Activated gamma-delta T cell treated with anti-CD3 and anti-CD28 coated beads, Interleukin-2, amount 50 U/mL, for 16 hours (primary cell): ENCODE measurements at places on chromosomes 11 and 22.

- no peak for DNase-seq
Observed at GRCh38 chr22:19353363-19354131, 62.0 kb upstream of the CLTCL1 start.

GRCh38 chr11:96187822-96188221 is 155.2 kb downstream of the MAML2 start:
- no peak for DNase-seq

GRCh38 chr11:8426076-8426475 is 162.4 kb upstream of the LMO1 start:
- DNase-seq: no peak

- no peak for DNase-seq
Observed at GRCh38 chr11:92859156-92859690, 110.2 kb upstream of the MTNR1B start.

DNA sequence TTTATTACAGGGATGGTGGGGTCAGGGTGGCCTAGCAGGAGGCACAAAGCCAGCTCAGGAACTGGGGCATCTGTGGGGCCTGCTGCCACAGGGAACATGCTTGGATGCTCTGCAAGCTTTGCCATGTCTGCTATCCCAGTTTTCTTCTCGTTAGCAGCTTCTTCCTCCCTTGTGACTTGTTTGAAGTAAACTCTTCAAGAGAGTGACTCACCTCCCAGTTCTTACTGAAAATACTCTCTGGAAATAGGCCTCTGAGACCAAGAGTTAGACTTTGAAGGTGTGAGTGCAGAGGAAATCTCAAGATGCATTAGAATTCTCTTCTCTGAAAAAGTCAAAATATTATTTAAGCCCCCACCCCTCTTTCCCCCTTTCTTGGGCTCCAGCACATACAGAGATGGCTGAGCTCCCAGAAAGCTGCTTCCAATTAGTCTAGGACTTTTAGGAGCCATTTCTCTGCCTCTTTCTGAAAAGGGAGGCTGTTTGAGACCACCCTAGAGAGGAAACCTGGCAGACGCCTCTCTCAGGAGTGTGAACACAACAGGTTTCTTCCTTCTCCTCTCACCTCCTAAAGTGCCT is 15.1 kb downstream of the CWC15 start:
- DNase-seq: no peak

DNA sequence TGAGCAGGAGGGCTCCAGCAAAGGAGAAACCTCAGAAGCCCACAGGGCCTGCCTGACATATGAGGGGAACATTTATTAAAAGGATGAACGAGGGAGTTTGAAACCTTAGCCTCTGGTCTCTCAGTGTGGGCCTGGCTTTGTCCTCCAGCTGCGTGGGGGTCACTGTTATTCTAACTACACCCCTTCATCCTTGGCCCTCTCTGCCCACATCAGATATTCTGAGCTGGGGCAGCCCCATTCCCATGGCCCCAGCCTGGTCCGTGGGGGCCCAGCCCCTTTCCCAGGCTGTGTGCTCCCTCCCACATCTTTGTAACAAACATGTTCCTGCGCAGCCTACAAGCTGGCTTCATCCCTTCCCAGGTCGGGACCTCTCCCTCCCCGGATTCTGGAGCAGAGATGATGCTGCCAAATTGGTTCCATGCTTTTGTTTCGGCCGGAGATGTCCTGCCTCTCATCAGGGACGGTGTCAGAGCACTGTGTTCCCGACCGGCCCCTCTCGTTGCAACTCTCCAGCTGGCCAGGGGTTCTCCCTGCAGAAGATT is 4.0 kb downstream of the FXYD6 start:
- no peak for DNase-seq

DNA sequence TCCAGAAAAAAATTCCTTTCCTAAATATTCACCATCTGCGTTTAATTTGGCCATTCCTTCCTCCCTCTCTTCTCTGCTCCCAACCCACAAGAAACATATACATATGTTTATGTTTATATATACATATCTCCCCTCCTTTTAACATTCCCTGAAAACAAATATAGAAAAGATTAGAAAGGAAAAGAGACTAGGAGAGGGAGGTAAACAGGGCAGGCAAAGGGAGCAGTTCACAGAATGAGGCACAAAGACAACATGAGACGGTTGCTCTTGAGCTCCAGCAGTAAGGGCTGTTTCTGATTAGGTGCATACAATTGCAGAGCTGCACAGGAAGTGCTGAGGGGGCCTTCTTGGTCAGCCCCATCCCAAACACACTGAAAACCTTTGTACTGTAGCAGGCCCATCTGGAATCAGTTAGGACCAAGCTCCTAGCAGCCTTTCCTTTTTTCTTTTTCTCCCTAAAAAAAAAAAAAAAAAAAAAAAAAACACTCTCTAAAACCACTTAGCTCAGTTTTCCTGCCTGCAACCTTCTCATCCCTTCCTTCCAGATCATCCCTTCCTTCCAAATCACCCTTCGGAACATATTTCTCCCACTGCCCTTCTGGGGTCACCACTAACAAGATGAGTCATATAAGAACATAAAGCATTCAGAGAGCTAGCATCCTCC is 57.0 kb downstream of the RBFOX2 start:
- no peak for DNase-seq

- no peak for DNase-seq
Observed at GRCh38 chr22:49963647-49964026, 3.1 kb downstream of the PIM3 start.

DNA sequence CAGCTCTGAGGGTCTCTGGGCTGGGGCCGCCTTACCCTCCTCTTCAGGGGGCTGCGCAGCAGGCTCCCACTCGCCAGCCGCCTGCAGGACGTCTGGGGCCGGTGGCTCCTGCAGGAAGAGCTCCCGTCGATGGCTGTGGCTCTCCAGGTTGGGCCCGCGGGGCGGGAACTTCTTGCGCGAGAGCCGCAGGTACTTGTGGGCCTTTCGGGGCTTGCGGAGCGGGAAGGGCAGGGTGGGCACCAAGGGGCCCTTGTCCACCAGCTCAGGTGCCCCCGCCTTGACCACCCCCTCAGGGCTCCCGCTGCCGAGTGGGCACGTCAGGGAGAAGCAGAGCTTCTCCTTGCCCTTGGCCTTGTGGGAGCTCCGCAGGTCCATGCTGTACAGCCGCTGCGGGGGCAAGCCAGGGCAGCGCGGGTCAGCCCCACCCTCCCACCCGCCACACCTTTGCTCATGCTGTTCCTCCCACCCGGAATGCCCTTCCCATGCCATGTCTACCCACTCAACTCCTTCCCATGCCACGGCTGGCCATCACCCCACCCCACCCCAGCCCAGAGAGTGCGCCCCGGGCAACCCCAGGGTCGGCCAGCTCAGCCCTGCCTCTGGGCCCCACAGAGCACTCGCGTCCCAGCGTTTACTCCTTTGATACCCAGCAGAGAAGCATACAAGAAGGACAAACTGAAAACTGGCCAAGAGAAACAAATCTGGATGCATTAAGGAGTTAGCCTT is 18.0 kb downstream of the CBX7 start:
- DNase-seq: no peak

GRCh38 chr22:29254286-29254660 is 13.5 kb downstream of the RHBDD3 start:
- DNase-seq: no peak

GRCh38 chr11:35998634-35999033 is 54.8 kb downstream of the LDLRAD3 start:
- no peak for DNase-seq

- no peak for DNase-seq
Observed at GRCh38 chr11:67449116-67449844, 3.2 kb downstream of the GPR152 start.

DNA sequence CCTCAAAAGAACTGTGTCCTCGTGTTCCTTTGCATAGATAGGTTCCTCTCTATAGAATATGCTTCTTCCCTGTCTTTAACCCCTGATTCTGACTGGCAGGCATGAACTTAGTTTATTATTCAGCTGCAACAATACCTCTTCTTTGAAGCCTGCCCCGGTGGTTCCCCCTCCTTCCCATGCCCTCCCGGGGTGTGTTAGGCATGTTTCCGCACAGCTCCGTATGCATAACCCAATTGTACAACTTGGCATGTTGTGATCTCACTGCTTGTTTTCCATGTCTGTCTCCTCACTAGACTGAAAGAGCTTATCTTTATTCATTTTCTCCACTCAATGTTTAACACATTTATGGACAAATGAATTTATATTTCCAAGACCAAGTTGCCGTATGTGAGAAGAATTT is 72.6 kb downstream of the DEPDC5 start:
- DNase-seq: no peak
